Stomach (tissue), 19 donors: ENCODE measurements at places on chromosomes 2 and 18. TPM values are rescaled to one million over a fixed set of nuclear protein-coding genes. Genes with fewer than 3 reads are reported as not detected.

- no peak overlapping the region for H3K4me3 ChIP-seq
- no peak for DNase-seq
- no peaks in the 10 kb centered on the region for H3K27me3 ChIP-seq
- H3K27ac ChIP-seq = no peak overlapping the region
Observed at GRCh38 chr2:83915381-83915780, 543.7 kb downstream of the SUCLG1 start.

- no peaks in the 10 kb centered on the region for H3K36me3 ChIP-seq
- no peak for DNase-seq
- H3K4me1 ChIP-seq = no peaks in the 10 kb centered on the region
- H3K27ac ChIP-seq = no peak overlapping the region
Observed at GRCh38 chr2:6358985-6359384, 506.7 kb downstream of the CMPK2 start.

DNA sequence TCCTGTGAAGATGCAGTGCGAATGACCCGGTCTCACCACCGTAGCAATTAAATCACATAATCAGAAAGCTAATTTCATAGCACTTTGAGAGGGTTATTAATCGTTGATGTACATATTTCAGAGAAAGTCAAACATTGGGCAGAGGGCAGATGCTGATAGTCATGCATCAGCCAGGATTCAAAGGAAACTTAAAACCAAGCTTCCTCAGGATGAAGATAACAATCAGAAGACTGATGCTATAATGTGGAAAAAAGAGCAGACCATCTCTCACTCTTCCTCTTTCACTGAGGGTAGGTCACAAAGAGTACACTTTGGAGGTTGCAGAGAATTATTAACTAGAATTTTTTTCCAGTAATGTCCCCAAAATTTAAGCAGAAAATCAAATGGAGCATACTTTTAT, 1027.7 kb upstream of the ZEB2 start:
- H3K36me3 ChIP-seq = no peaks in the 10 kb centered on the region
- peaks cover 5% of the 10 kb centered on the region for H3K4me1 ChIP-seq
- no peaks in the 10 kb centered on the region for H3K27me3 ChIP-seq
- H3K27ac ChIP-seq = no peak overlapping the region

- no peak for DNase-seq
- H3K27me3 ChIP-seq = no peaks in the 10 kb centered on the region
- H3K36me3 ChIP-seq = no peaks in the 10 kb centered on the region
Observed at GRCh38 chr18:35862119-35862640, 110.3 kb upstream of the RMP24 start.

GRCh38 chr18:62758591-62758990, 43.2 kb downstream of the PHLPP1 start:
- no peaks in the 10 kb centered on the region for H3K36me3 ChIP-seq
- no peaks in the 10 kb centered on the region for H3K27me3 ChIP-seq
- no peak overlapping the region for H3K4me3 ChIP-seq
- H3K4me1 ChIP-seq = no peaks in the 10 kb centered on the region
- H3K27ac ChIP-seq = no peak overlapping the region

The CYP27A1 gene
- total RNA-seq = 546 TPM

The TMEM163 gene
- 13.4 TPM for total RNA-seq

GRCh38 chr2:15511686-15512085, 49.4 kb downstream of the NBAS start:
- DNase-seq = no peak
- peaks cover 74% of the 10 kb centered on the region for H3K36me3 ChIP-seq
- H3K27me3 ChIP-seq = no peaks in the 10 kb centered on the region
- no peak overlapping the region for H3K4me3 ChIP-seq
- no peak overlapping the region for H3K27ac ChIP-seq

- H3K27ac ChIP-seq = no peak overlapping the region
- no peaks in the 10 kb centered on the region for H3K4me1 ChIP-seq
- no peaks in the 10 kb centered on the region for H3K36me3 ChIP-seq
- H3K27me3 ChIP-seq = no peaks in the 10 kb centered on the region
Observed at GRCh38 chr18:35777039-35777438, 195.4 kb upstream of the RMP24 start.

DNA sequence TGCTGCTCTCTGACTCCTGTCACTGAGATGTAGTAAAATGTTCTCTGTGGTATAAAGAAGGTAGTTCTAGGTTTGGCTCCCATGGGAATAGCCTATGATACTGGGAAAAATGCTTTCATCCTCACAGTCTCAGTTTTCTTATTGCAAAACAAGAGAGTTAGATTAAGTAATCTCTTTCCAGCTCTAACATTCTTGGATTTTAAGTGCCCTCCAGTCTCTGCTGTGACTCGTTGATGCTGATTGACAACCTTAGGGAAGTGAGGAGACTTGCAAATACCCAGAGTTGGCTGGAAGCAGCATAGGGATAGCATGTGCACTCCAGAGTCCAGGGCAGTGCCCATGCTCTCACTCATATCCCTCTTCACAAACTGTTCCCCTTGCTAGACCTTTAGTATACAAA, 534.9 kb downstream of the SLC4A3 start:
- H3K36me3 ChIP-seq = no peaks in the 10 kb centered on the region
- H3K4me3 ChIP-seq = no peak overlapping the region
- DNase-seq = no peak
- H3K27me3 ChIP-seq = no peaks in the 10 kb centered on the region
- no peak overlapping the region for H3K27ac ChIP-seq
- no peaks in the 10 kb centered on the region for H3K4me1 ChIP-seq

- H3K27ac ChIP-seq = no peak overlapping the region
- H3K4me1 ChIP-seq = no peaks in the 10 kb centered on the region
- no peaks in the 10 kb centered on the region for H3K27me3 ChIP-seq
- H3K36me3 ChIP-seq = no peaks in the 10 kb centered on the region
Observed at GRCh38 chr2:7394195-7394594, 477.0 kb downstream of the RNF144A start.

The SLC35F6 gene
- 35.6 TPM for total RNA-seq

The MYO3B gene
- not detected for total RNA-seq

DNA sequence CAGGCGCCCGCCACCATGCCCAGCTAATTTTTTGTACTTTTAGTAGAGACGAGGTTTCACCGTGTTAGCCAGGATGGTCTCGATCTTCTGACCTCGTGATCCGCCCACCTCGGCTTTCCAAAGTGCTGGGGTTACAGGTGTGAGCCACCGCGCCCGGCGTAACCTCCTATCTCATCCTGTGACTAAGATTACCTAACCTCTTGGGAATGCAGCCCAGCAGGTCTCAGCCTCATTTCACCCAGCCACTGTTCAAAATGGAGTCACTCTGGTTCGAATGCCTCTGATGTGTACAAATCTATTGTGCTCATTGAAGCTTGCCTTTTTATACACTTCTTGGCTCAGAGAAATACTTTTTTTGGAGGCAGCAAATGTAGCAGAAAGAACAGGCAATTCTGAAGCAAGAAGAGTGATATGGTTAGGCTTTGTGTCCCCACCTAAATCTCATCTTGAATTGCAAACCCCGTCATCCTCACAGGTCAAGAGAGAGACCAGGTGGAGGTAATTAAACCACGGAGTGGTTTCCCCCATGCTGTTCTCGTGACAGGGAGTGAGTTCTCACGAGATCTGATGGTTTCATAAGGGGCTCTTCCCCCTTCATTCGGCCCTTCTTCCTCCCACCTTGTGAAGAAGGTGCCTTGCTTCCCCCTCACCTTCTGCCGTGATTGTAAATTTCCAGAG, 60.6 kb downstream of the SLC4A3 start:
- no peak overlapping the region for H3K27ac ChIP-seq
- H3K4me1 ChIP-seq = no peaks in the 10 kb centered on the region
- peaks cover 7% of the 10 kb centered on the region for H3K27me3 ChIP-seq

- H3K36me3 ChIP-seq = no peaks in the 10 kb centered on the region
- H3K27ac ChIP-seq = no peak overlapping the region
- no peak for DNase-seq
- H3K4me1 ChIP-seq = no peaks in the 10 kb centered on the region
- H3K27me3 ChIP-seq = no peaks in the 10 kb centered on the region
Observed at GRCh38 chr2:178761759-178762371, 45.4 kb downstream of the TTN start.

GRCh38 chr2:42012137-42012536, 35.7 kb upstream of the PKDCC start:
- no peaks in the 10 kb centered on the region for H3K27me3 ChIP-seq
- H3K27ac ChIP-seq = no peak overlapping the region
- H3K4me1 ChIP-seq = no peaks in the 10 kb centered on the region
- H3K4me3 ChIP-seq = no peak overlapping the region
- DNase-seq = no peak

The C1QL2 gene
- total RNA-seq = not detected

DNA sequence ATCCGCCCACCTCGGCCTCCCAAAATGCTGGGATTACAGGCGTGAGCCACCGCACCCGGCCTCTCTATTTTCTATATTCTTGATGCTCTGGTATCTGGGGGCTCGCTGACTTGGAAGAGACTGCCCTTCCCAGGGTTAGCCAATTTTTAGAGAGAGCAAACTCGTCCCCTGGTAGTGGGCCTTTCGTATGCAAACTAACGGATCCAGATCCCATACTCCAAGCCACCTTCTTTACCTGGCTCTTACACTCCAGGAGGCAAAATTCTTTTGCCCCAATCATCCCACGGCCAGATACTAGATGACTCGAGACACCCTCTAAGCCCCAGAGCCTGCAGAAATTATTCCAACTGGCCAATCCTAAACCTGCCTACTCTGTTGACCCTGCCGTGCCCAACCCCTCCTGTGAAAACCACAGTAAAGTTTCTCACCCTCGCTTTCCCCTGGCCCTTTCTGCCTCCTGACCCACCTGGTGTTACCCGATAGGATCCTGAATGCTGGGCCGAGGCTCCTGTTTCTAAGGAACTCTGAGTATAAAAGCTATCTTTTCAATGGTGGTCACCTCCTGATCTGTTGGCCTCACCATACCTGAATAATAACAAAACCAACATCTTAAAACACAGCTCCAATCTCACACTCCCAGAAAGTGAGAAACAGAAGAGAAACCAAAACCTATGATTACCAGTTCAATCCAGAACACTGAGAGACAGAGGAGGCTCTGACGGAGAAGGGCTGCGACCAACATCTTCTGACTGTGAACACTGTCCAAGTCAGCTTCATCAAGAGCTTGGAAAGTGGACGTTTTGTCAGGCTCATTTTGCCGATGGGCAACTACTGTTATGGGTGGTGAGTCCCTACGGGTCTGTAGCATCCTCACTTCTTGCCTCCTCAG, 57.6 kb upstream of the ZNF532 start:
- H3K27me3 ChIP-seq = no peaks in the 10 kb centered on the region
- no peaks in the 10 kb centered on the region for H3K4me1 ChIP-seq
- H3K4me3 ChIP-seq = no peak overlapping the region
- H3K27ac ChIP-seq = no peak overlapping the region
